MG63 (cell line): ENCODE measurements at places on chromosomes 16 and 17.

GRCh38 chr17:53630115-53630514 lies 192.6 kb upstream of the KIF2B start:
- no peak for DNase-seq

GRCh38 chr17:79079421-79080200 lies 5.0 kb downstream of the ENGASE start:
- DNase-seq = no peak

- DNase-seq = no peak
Observed at GRCh38 chr17:48909783-48910182, 1.6 kb downstream of the UBE2Z start.

- DNase-seq = peak; percentile 68
Observed at GRCh38 chr17:83144421-83145357, 65.3 kb downstream of the METRNL start.

- DNase-seq = no peak
Observed at GRCh38 chr16:31413943-31414342, 14.2 kb downstream of the COX6A2 start.
